ENCODE measurements at places on chromosomes 4 and X.

DNA sequence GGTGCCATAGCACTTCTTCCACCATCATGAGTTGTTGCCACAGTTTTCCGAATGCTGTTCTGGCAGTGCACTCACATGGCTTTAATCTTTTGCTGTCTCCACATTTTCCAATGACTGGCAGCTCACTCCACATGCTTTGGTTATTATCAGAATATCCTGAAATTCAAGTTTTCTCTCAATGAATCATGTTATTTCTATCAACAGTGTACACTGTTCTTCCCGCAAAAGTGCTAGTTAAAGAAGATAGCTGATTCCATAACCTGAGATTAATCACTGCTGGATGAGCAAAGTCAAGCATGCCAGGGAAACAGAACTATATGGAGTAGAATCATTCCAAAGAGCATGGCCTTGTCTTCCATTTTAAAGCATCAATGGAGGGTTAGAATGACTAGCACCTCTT, 14.6 kb upstream of the IL13RA2 start:
- DNase-seq = no peak

DNA sequence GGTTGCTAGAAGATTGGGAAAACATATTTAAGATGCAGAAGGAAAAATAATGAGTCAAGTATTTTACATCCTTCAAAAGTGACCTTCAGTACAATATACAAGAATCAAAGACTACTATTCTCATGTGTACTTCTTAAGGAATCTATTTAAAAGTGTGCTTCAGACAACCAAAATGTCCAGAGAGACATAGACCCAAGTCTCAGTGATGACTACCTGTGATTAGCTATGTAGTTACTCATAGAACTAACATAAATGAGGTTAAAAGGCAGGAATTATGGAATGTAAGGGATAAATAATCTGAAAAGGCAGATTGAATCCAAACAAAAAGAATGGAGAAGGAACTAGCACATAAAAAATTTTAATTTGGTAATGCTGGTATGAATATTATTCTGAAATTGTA, 634.7 kb upstream of the FAM241A start:
- DNase-seq = no peak

DNA sequence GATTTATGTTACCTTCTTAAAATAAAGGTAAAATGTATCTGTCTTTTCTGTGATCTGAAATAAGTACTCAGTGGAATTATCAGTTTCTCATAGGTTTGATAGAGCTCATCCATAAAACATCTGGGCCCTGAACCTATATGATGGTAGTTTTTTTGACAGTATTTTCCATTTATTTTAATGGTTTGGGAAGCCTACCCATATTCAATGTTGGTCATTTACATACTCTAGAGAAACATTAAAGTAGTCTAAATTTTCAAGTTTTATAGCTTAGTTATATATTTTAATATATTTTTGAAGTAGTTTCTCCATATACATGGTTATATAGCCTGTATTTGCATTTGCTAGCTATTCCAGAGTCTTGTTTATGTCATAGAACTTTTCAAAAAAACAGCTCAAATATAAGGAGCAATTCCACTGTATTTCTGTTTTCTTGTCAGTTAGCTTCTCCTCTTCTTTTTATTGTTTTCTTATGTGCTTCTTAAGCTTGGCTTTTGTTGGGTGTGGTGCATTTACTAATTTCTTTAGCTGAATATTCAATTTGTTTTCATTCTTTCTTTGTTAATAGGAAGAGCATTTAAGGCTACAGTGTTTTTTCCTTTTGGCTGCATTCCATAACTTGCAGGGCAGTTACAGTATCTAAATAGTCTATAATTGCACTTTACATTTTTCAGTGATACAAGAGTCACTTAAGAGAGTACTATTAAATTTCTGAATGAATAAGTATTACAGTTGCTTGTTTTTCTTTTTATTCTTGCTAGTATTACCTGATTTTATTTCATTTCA, 181.4 kb downstream of the DKK2 start:
- DNase-seq = no peak

DNA sequence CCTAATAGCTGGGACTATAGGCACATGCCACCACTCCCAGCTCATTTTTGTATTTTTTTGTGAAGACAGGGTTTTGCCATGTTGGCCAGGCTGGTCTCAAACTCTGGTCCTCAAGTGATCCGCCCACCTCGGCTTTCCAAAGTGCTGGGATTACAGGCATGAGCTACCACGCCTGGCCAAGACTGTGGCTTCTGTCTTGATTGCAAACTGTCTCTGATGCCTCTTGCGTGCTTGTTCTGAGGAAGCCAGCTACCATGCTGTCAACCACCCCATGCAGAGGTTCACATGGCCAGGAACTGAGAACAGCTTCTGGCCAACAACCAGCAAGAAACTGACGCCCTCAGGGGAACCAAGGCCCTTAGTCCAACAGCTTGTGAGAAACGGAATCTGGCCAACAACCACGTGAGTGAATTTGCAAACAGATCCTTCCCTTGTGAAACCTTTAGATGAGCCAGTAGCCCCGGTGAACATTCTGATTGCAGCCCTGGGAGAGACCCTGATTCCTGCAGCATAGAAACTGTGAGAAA, 71.2 kb downstream of the SUPT20HL2 start:
- peak; percentile 70 for DNase-seq

DNA sequence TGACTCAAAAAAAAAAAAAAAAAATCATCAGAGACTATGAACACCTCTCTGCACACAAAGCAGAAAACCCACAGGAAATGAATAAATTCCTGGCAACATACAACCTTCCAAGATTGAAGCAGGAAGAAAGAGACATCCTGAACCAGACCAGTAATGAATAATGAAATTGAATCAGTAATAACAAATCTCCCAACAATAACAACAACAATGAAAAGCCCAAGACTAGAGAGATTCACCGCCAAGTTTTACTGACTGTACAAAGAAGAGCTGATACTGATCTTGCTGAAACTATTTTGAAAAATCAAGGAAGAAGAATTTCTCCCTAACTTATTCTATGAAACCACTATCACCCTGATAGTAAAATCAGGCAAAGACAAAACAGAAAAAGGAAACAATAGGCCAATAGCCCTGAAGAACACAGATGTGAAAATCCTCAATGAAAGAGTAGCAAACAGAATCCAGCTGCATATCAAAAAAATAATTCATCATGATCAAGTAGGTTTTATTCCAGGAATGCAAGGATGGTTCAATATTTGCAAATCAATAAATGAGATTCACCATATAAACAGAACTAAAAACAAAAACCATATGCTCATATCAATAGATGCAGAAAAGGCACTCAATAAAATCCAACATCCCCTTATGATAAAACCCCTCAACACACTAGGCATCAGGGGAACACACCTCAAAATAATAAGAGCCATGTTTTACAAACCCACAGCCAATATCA, 31.0 kb upstream of the PLK4 start:
- no peak for DNase-seq

DNA sequence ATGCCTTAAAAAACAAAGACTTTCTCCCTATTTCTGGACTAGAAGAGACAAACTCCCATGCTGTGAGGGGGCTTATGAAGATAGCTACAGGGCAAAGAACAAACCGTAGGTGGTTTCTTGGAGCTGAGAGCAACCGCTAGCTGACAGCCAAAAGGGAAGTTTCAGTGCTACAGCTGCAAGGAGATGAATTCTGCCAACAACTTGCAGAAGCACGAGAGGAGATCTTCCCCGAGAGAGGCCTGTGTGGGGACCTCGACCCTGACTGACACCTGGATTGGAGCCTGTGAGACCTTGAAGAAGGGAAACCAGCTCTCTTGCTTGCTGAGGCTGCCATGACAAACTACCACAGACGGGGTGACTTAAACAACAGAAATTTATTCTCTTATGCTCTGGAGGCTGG, 183.8 kb upstream of the VCX3A start:
- no peak for DNase-seq

DNA sequence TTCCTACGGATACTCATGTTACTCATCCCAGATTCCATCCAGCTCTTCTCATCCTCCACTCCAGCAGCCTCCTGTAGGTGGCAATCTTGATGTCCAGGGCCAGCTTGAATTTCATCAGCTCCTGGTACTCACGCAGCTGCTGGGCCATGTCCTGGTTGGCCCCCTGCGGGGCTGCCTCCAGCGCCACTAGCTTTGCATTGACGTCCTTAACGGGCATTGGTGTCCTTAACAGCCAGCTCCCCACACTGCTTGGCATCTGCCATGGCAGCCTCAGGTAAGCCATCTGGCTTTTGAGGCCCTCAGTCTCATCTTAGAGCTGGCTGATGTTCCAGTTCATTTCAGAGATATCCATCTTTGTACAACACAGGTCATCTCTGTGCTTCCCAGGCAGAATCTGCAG, 223.7 kb downstream of the FGF13 start:
- DNase-seq = no peak

DNA sequence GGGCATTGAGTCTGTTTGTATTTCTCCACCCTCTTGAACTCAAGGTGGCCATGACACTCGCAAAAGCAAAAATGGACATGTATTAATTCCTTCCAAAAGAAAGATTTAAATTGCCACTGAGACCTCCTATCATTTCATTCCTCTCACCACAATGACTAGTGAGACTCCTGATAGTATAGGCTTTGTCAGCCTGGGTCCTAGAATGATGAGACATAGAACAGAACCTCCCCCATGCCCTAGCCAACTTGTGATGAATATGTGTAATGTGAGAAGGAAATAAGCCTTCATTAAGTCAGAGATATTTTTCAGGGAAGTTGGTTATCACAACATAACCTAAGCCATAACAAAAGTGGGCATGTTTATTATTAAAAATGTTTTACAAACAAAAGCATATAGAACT, 62.5 kb downstream of the ASB9 start:
- no peak for DNase-seq

GRCh38 chrX:112696481-112696880, 16.7 kb upstream of the LHFPL1 start:
- DNase-seq = no peak

- no peak for DNase-seq
These were observed 93.1 kb upstream of the TEX13D start for GRCh38 chrX:124239324-124239723.

DNA sequence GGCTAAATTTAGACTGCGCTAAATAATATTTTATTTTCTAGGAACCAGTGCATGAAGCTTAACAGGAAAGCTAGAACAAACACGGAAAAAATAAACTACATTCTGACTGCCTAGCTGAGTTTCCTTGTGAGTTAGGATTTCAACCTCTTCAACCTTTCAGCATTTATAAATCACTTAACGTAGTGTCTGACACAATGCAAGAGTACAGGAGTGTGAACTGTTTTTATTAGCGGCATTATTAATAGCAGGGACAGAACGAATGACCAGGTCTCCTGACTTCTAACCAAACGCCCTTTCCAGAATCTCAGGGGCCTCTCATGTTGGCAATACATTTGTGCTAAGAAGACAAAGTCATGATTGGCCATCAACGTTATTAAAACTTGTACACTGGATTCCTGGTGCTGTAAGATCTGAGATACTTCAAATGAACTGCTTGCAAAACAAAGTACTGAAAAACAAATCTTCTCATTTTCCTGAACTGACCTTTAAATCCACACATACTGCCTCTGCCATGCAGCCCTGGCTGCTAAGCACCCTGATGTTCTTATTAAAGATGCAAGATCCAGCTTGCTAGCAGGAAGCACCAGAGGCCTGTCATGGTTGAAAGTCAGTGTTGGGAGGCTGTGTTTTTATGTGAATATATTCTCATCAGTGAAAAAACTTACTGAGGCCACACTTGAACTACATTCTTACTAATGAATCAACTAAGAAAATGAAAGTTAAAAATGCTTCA, 380.4 kb upstream of the CPEB2 start:
- DNase-seq = no peak

DNA sequence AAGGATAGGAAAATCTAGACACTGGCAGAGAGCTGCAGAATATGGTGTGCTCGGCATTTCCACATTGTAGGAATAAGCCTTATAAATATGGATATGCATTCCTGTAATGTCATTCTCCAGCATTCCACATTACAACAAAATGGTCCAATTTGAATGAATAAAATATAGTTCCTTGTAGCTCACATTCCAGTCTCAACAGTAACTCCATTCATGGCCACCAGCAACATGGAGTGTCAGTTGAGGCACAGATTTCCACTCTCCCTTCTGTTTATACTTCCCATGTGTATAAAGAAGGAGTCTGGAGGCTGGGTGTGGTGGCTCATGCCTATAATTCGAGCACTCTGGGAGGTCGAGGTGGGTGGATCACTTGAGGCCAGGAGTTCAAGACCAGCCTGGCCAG, 84.5 kb downstream of the AASDH start:
- no peak for DNase-seq

DNA sequence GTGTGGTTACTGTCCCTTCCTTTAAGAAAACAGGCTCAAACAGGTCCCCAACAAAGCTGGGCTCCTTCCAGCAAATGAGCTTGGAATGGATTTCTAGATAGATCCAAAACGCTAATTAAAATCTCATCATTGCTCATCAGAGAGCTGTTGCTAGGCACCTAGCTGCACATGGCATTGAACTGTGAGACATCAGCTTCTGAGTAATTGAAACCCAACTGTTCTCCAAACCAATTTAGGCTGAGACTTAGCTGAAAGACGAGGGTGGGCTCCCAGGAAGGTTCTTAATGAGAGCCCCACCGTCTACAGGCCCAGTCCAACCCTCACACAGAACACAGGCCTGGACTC, 59.1 kb downstream of the FAM184B start:
- DNase-seq = no peak

- DNase-seq = no peak
These were observed 88.9 kb upstream of the RPL34 start for GRCh38 chr4:108531461-108531860.

DNA sequence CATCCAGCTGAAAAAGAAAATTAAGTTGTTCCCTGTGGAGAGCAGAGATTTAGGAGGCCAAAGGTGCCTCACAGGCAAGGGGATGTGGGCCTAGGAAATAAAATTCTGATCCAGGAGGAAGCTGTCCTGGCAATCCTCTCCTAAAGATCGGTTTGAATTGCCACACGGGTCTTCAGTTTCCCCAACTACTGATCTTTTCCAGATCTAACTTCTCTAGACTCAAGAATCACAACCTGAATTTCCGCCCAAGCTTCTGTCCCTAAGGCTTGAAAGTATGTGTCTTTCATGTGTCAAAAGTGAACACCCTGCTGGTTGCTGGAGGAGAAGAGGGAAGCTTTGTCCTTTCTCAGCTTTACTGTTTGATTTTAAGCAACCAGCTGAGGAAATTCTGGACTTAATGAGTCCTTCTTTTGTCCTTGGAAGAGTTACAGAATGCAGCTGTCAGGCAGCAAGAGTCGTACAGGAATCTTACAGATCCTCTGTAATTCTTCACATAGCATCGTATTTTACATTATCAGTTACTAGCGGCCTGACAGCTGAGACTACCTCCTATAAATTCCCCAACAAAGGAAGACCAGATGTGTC, 93.8 kb downstream of the INPP4B start:
- DNase-seq = no peak

- no peak for DNase-seq
These were observed 195.7 kb upstream of the TBL1X start for GRCh38 chrX:9269134-9269533.

DNA sequence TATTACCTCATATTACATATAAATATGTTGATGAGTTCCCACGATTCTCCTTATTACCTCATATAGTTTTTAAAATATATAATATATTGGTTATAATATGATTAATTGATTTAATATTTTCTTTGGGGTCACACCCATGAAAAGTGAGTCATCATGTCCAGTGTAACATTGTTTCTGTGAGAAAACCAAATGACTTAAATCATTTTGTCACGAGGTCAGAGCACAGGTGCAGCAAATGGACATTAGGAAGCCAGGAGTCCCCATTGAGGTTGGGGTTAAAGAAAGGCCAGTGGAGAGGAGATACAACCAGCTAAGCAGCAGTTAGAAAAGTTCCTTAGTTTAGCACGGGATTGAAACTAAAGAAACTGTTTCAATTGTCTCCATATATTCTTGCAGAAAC, 133.9 kb upstream of the RAPGEF2 start:
- DNase-seq = no peak

Measured in inflammatory macrophage treated with lipopolysaccharide for 4 hours (primary cell).